Airway epithelial cell (primary cell): ENCODE measurements at places on chromosomes 1 and 21. TPM values are rescaled to one million over a fixed set of nuclear protein-coding genes. Genes with fewer than 3 reads are reported as not detected.

The CYP4A22 gene
- total RNA-seq = not detected in 2 replicates

The AGBL4 gene
- not detected in 2 replicates for total RNA-seq

The FNBP1L gene
- total RNA-seq = 18.9 and 23.4 TPM in 2 replicates

The BCL2L15 gene
- total RNA-seq = 0.42 TPM in 1 of 2 replicates, not detected in the other

The LRRC53 gene
- not detected in 2 replicates for total RNA-seq

The HIVEP3 gene
- 0.19 and 1.1 TPM in 2 replicates for total RNA-seq

The PKP1 gene
- total RNA-seq = 256 and 357 TPM in 2 replicates

The ATAD3C gene
- 0.14 TPM in 1 of 2 replicates, not detected in the other for total RNA-seq

The PEX19 gene
- 30.6 and 63.0 TPM in 2 replicates for total RNA-seq

The SPRR1A gene
- total RNA-seq = 83.3 and 172 TPM in 2 replicates

The PROX1 gene
- total RNA-seq = 0.14 and 0.28 TPM in 2 replicates

The KIF17 gene
- total RNA-seq = 0.21 and 0.74 TPM in 2 replicates

The PEA15 gene
- total RNA-seq = 25.6 and 42.9 TPM in 2 replicates

The IFNGR2 gene
- 57.6 and 72.9 TPM in 2 replicates for total RNA-seq

The FAM72D gene
- total RNA-seq = 0.33 and 2.0 TPM in 2 replicates

The CHRM3 gene
- total RNA-seq = under 0.01 TPM in 1 of 2 replicates, not detected in the other

The ARHGEF16 gene
- 24.3 and 24.5 TPM in 2 replicates for total RNA-seq

The TRPM2 gene
- total RNA-seq = not detected in 2 replicates

The AMY1A gene
- not detected in 2 replicates for total RNA-seq

The RGS4 gene
- total RNA-seq = 0.42 TPM in 1 of 2 replicates, not detected in the other

The CFHR3 gene
- not detected in 2 replicates for total RNA-seq

The CFHR2 gene
- not detected in 2 replicates for total RNA-seq

The LIN28A gene
- not detected in 2 replicates for total RNA-seq

The RAP1GAP gene
- total RNA-seq = 0.46 and 1.8 TPM in 2 replicates

The ADAMTS1 gene
- 35.0 and 37.0 TPM in 2 replicates for total RNA-seq

The PSRC1 gene
- total RNA-seq = 27.4 and 29.5 TPM in 2 replicates

The CHAF1B gene
- 5.9 and 9.6 TPM in 2 replicates for total RNA-seq

The NR1I3 gene
- total RNA-seq = not detected in 2 replicates

The CD52 gene
- total RNA-seq = not detected in 2 replicates

The AGO4 gene
- 4.8 and 9.5 TPM in 2 replicates for total RNA-seq

The SLC1A7 gene
- not detected in 2 replicates for total RNA-seq

The KIF14 gene
- 9.9 and 10.2 TPM in 2 replicates for total RNA-seq

The AIRE gene
- total RNA-seq = not detected in 2 replicates

The RSBN1 gene
- total RNA-seq = 5.2 and 7.9 TPM in 2 replicates

The PRCC gene
- 40.3 and 43.9 TPM in 2 replicates for total RNA-seq

The RBP7 gene
- 0.78 TPM in 1 of 2 replicates, not detected in the other for total RNA-seq

The NES gene
- 0.85 and 0.93 TPM in 2 replicates for total RNA-seq

The LCE5A gene
- not detected in 2 replicates for total RNA-seq

The MYOG gene
- not detected in 2 replicates for total RNA-seq
